DND-41 (cell line): ENCODE measurements at places on chromosomes 5 and 9.

- no peak for DNase-seq
Measured at GRCh38 chr5:6730407-6730806, 17.2 kb downstream of the TENT4A start.

DNA sequence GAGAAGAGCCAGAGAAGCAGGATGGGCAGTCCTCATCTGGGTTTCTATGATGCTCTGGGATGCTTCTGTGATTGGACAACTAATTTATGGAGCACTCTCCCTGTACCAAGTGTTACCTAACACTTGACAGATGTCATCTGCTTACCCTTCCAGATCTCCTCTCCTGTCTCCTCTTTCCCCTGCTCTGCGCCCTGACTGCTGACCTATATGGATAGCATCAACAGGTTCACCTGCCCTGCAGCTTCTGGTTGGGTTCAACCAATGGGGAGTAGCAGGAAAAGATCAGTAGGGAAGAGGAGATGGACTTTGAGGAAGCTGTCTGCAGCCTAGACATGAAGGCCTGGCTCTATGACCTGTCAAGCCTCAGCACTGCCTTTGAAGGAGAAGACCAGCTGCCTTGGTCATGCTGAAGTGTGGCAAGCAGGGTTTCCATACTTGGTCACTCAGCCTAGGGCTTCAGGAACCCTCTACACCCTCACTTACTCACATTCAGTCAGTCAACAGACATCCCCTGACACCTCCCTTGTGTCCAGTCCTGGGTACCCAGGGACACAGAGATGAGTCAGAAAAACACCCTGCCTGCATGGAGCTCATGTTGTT lies 11.3 kb upstream of the P4HA2 start:
- no peak for DNase-seq

DNA sequence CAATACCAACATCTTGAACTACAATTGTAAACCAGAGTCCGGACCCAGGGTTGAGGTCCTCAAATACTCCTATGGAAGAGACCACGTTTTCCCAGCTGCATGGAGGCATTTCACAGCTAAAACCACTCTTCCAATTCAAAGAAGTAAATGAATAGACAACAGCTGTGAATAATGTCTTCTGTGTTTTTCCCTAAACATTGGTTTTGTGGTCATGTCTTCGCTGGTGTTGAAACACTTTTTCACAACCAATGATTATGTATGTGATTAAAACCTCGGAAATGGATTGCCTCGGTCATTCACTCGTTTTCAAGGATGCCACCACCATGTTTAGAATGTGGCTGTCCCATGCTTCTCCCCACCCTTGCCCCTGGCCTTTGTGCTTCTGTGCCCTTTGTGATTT lies 9.4 kb upstream of the TENT4A start:
- no peak for DNase-seq

DNA sequence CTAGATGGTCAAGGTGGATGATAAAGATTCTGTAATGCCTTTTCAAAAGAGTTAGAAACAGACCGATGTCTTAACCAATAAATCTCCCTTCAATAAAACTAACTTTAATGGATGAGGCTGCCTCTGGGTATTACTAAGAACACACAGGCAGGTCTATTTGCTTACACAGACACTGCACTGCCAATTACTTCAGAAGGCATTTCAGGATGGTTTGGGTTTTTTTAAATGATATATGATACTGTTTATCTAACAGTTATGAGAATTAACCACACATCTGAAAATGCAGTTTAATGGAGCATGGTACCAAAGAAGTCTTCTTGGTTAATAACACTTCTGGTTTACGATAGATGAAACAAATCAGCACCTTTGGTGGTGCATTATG lies 367.9 kb upstream of the GRAMD2B start:
- no peak for DNase-seq

- DNase-seq: peak; percentile 29
Measured at GRCh38 chr5:112738191-112738560, 491 bp downstream of the APC start.

- DNase-seq: no peak
Measured at GRCh38 chr5:96024683-96025475, 63.2 kb upstream of the ELL2 start.

GRCh38 chr9:137791947-137792346 lies 85.6 kb upstream of the CACNA1B start:
- DNase-seq: no peak

DNA sequence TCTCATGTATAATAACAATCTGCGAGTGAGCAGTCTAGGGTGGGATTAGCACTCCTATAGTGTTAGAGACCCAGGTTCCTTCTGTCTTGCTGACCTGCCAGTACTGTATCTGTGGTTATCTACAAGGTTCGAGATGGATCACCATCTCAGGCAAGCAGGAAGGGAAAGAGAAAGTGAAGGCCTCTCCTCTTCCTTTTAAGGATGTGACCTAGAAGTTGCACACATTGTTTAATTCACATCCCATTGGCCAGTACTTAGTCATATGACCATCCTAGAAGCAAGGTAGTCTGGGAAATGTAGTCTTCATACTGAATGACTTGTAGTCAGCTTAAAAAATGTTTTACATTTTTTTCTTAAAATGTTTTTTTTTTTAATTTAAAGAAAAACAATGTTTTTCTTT lies 168.6 kb downstream of the CARTPT start:
- DNase-seq: peak; percentile 23

- DNase-seq: no peak
Measured at GRCh38 chr5:107301999-107302398, 368.7 kb downstream of the EFNA5 start.

DNA sequence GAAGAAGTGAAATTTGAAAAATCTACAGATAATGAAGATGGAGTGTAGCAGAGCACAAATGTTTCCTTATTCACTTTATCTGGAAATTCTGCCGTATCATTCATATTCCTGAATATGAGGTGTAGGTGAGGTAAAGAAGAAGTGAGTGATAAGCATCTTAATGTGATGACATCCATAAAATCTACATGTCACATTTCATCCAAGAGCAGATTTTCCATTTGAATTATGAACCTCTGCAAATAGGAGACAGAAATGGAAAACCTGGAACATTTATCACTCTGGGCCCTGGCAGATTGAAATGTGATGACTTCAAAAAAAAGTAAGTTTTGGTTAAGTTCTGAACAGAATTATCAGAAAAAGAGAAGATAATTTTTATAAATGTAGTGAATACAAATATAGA lies 240.2 kb downstream of the CDH12 start:
- DNase-seq: no peak

DNA sequence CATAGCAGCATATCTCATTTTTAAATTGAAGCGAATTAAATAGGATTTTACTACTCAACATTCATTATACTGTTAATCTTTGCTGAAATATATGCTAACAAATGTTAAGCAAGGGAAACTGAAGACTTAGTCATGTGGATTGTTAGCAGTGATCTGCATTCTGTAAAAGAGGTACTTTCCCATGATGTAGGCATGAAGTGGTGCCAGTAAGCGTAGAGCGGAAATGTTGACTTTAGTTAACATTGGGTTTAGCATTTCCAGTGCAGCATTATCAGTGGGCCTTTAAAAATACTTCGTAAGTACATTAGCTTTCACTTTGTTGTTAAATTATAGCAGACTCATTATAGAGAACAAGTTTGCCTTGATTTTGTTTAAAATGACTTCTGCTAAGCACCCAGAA lies 130.3 kb downstream of the CDC42SE2 start:
- no peak for DNase-seq

GRCh38 chr9:130327781-130328348 lies 62.3 kb downstream of the HMCN2 start:
- no peak for DNase-seq

DNA sequence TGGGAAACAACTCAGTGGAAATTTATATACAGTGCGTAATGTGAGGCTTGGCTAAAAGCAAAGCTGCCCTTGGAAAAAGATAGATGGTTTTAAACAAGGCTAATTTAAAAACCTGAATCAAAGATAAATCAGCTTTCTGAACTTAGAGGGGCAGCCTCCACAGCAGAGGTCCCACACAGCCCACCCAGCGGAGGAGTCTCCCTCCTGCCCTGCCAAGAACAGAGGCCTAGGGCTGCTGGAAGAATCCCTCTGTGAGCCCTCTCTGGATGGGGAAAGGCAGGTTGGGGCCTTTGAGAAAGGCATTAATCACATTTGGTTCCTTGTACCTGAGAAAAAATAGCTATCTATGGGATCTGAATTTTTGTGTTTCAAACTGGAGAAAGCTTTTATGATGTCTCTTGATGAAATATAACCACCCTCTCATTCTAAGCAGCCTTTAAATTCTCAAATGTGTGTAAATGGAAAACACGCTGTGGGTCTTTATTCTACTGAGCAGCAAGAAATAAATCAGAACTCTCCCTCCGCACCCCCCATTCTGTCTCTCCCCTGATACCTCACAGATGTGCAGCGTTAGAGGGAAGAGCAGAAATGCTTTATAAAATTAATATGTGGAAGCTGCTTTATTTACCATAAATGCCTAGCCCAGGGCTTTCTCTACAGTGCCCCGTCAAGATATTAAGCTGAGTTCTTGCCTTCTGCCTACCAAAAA lies 329.2 kb downstream of the EFNA5 start:
- DNase-seq: no peak

DNA sequence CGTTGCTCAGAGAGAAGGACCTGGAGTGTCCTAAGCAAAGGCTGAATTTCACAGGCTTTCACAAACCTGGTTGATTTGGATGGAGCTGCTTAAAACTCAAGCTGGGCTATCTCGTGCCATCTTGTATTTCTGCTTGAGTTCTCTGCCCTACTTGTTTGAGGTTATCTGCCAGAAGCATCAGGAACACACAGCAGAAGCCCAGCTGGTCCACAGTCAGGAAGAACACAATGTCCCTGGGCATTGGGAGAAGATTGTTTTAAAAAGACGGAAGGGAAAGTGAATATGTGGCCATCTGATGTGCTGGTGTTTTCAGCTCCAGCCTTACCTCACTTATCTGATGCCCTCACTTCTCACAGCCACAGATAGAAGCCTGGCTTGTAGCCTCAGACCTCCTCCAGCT lies 32.9 kb upstream of the SLC36A1 start:
- DNase-seq: no peak

- no peak for DNase-seq
Measured at GRCh38 chr9:134482226-134482625, 156.0 kb downstream of the RXRA start.

DNA sequence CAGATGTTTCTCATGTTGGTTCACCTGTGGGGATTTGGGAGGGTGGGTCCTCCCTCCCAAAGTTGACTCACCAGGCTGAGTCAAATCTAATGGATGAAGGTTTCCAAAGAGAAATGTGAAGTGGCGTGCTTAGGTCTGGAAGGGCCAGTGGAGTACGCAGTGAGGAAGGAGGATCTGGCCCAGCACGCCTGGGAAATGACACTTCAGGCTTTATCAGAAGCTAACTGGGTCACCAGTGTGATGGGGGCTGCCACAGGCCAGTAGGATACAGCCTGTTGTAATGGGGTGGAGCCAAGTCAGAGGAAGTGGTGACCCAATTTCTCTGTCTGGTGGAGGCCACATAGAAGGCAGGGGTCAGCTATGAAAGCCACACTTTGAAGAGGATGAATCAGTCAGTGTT lies 18.0 kb downstream of the POLR1E start:
- DNase-seq: no peak

- no peak for DNase-seq
Measured at GRCh38 chr9:90891308-90892040, 89.9 kb downstream of the SYK start.
